ENCODE measurements at places on chromosomes 3 and 15.
A peak's percentile ranks its signal among the peaks of the same experiment; 100 is the strongest.

DNA sequence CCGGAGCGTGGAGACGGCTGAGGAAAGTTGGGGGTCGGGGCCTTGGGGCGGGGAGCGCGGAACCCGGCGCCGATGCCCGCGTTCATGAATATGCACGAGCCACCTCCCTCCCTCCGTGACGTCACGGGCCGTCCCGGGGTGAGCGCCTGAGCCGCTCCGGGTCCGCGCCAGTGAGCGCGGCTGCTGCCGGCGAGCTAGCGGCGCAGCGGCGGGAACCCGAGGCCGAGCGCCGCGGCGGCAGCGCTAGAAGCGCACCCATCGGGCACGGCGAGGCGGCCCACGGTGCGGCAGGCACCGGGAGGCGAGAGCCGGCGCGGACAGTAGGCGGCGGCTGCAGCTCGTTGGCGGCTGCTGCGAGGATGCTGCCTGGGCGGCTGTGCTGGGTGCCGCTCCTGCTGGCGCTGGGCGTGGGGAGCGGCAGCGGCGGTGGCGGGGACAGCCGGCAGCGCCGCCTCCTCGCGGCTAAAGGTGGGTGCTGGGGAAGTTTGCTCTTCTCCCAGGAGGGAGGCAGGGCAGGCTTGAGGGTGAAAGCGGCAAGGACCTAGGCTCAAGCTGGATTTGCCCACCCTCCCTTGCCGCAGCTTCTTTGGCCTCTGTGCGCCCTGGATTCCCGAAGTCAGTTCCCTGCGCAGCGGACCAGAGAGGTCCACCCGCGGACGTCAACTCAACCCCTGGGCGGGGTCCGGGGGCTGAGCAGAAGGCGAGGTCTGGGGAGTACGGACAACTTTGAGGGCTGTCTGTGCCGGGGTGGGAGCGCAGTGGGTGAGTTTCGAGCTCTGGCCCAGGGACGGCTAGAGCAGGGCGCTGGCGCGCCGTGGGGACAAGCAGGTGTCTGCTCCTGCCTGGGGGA is at the start of gene CLSTN2:
Gene CLSTN2, plus strand, starts transcription at position 170 of the 850 bp plus-strand sequence.
- DNase-seq: peak; percentile 75

- no peak for DNase-seq
Measured at GRCh38 chr3:60010781-60011180, 961.0 kb upstream of the CFAP20DC start.

GRCh38 chr15:85583923-85584390 is 203.6 kb downstream of the AKAP13 start:
- no peak for DNase-seq

GRCh38 chr3:9404680-9405079 is 7.3 kb downstream of the SETD5 start:
- no peak for DNase-seq

DNA sequence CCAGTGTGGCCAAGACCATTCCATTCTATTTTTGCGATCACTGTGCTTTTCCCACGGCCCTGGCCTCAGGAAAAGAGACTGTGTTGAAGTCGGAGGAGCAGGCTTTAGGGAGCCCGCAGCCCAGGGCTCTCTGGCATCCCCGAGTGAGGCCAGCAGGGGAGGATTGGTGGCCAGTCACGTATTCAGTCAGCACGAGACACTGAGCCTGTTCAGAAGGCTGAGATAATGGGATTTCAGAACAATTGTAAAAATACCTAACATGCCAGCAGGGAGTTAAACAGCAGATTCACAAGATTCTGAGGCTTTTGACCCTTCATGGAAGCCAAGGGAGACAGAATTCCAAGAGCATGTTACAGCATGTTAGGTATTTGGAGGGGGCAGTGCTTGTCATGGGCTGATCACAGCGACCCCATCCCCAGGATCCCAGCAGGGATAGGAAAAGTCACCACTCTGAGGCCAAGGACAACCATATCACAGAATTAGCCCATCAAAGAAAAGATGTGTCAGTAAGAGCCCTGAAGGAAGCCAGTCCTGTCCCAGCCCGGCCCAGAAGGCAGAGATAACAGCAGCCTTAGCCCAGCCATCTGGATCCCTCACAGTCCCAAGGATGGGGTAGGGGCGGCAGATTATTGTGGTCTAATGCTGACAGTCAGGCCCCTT is 40.6 kb downstream of the AMOTL2 start:
- DNase-seq: peak; percentile 76

DNA sequence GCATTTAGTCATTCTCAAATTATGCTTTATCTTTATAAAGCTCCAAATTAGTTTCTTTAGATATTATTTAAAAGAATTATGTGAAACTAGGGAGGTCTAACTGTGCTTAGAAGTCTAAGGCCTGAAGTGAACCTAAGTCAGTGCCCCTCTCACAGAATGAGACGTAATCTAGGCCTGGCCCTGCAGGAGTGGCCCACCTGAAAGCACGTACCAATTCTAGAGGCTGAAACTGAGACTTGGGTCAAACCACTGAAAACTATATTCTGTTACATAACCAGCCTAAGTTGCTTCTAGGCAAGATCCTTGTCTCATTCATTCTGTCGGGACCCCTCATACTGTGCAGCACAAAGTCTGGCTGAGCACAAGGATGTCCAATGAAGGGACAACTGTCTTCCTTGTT is 143.7 kb downstream of the ISL2 start:
- no peak for DNase-seq

- no peak for DNase-seq
Measured at GRCh38 chr15:67691450-67691849, 133.9 kb upstream of the SKOR1 start.

- DNase-seq: peak; percentile 60
Measured at GRCh38 chr3:31106204-31106603, 211.7 kb upstream of the GADL1 start.

- DNase-seq: no peak
Measured at GRCh38 chr15:89652666-89653065, 2.6 kb downstream of the KIF7 start.

DNA sequence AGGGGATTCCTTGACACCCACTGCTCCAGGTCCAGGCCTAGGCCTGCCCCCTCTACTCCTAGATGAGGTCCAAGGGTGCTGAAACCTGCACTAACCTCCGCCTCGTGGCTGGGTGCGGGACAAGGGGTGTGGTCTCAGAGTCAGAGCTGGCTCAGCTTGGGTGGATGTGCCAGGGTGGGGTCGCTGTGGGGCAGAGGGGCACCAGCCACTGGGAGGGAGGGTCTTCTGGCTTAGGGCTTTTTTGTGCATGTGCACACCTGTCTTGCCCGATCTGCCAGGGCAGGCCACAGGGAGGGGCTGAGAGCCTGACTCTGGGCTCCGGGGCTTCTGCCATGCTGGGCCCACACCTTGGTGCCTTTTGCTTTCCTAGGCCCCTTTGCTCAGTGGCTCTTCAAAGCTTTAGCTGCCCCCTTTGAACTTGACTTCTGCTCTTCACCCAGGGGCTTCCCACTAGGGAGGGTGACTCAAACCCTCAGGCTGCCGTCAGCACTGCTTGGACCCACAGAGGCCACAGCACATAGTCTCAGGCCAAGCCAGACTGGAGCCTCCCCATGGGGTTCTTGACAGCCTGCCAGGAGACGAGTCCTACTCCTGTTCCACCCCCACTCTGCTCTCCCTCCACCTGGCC is 73.0 kb downstream of the KLF13 start:
- DNase-seq: peak; percentile 18

DNA sequence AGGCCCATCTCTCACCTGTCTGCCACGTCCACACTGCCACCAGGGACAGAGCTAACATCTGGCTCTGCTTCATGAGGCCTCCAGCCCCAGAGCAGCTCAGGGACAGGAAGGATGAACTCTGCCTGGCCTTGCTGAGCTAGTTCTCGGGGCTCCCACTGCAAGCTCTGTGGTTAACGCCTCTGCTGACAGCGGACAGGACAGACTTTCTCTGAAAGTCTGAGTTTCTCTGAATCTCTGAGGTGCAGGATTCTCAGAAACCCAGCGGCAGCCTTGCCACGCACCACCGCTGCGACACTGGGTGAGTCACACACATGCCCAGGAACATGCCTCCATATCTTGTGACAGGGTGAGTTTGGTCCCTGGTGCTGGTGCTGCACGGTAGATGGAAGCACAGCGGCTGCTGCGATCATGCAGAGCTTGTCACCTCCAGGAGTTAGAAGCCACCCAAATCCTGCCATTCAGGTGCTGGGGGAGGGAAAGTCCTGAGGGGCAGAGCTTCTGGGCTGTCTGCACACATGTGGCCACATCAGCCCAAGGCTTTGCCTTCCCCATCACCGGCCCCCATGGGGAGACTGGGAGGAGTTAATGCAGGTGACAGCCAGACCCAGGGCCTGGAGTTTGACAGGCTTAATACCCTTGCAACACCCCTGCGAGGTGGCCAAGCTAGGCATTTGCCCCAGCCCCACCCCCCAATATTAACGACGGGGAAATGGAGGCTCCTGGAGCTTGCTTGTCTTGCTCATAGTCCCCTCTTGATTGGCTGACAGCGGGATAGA is 267.0 kb downstream of the PLCL2 start:
- no peak for DNase-seq

DNA sequence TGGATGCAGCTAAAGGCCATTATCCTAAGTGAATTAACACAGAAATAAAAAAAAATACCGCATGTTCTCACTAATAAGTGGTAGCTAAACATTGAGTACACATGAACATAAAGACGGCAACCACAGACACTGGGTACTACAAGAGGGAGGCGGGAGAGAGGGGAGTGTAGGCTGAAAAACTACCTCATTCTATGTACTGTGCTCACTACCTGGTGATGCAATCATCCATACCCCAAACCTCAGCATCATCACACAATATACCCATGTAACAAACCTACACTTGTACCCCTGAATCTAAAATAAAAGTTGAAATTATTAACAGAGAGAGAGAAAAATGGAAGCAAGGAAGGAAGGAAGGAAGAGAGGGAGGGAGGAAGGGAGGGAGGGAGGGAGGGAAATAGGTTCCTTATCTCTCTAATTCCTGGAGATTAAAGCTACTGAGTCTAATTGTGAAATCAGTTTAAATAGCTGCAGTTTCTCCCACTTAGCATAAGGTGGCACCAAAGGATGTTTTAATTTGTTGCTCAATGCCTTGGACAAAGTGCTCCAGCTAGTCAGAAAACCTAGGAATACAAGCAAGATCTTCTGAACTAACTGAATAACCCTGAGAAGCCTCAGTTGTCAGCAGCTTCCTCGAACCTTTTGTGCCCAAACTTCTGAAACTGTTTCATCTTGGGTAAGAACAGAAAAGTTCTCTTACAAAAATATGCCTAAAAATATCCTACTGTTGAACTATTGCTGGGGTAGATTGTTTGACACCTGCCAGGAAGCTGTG is 79.4 kb upstream of the ATP11B start:
- peak; percentile 75 for DNase-seq

DNA sequence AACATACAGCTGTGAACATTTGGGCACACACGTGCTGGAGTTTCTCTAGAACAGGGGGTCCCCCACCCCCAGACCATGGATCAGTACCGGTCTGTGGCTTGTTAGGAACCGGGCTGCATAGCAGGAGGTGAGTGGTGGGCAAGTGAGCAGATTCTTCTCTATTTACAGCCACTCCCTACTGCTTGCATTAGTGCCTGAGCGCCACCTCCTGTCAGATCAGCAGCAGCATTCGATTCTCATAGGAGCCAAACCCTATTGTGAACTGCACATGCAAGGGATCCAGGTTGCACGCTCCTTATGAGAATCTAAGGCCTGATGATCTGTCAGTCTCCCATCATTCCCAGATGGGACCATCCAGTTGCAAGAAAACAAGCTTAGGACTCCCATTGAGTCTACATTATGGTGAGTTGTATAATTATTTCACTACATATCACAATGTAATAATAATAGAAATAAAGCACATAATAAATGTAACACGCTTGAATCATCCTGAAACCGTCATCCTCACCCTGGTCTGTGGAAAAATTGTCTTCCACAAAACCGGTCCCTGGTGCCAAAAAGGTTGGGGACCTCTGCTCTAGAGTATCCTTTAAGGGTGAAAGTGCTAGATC is 25.8 kb downstream of the CHRM5 start:
- DNase-seq: no peak

- DNase-seq: peak; percentile 7
Measured at GRCh38 chr15:50134524-50135024, 15.5 kb upstream of the ATP8B4 start.

- DNase-seq: peak; percentile 1
Measured at GRCh38 chr3:80733522-80734176, 965.9 kb upstream of the ROBO1 start.

- DNase-seq: no peak
Measured at GRCh38 chr15:79724804-79725203, 172.0 kb downstream of the MTHFS start.

DNA sequence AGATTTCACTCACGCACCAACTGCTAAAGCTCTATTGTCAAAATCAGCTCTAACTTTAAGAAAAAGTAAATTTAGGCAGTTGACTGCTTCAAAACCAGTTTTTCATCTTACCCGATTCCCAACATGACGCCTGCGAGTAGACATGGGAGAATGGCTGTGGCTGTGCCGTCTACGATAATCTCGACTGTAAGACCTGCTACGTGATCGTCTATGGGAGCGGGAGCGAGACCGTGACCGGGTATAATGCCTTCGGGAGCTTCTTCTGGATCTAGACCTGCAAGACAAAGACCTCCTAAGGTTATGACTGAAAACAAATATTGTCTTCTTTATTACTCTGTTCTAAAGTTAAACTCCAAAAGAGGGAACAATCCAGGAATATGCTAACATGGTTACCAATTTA is 12.5 kb downstream of the TRA2B start:
- no peak for DNase-seq

- no peak for DNase-seq
Measured at GRCh38 chr3:32553459-32553858, 17.2 kb downstream of the DYNC1LI1 start.

GRCh38 chr3:94046533-94046932 is 16.2 kb downstream of the DHFR2 start:
- DNase-seq: no peak

DNA sequence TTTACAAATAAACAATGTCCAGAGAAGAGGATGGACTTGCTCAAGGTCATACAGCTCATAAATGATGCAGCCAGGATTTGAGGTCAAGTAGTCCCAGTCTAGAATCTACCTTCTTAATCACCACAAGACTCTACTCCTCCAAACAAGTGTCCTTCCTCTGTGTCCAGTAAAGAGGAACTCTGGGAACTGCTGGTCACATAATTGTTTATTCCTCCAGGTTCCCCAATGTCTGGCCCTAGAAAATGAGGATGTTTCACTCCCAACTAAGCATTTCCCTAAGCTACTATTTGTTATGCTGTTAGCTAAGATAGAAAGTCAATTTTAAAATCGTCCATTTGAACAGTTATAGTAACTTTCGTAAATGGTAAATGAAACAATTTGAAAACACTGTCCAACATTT is 192.4 kb downstream of the FHIT start:
- DNase-seq: no peak

- no peak for DNase-seq
Measured at GRCh38 chr3:59303452-59303851, 253.6 kb upstream of the CFAP20DC start.

DNA sequence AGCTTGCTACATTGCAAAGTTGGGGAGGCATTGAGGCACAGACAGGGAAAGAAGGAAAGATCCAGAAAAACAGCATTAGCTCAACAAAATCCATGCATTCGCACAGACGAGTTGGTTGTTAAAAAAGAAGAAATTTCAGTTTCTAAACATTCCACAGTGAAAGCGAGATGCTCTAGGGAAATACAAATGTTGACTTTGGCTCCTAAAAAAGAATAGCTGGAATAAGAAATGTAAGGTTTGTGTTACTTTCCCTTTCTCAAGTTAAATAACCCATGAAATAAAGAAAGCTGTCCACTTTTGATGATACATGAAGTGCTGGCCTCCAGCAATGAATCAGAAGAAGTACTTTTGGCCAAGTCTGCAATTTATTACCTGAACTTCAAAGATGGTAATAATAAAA is 465.1 kb downstream of the ERC2 start:
- no peak for DNase-seq

Measured in GM03348 (cell line).